ENCODE measurements at places on chromosomes 5 and 9.

DNA sequence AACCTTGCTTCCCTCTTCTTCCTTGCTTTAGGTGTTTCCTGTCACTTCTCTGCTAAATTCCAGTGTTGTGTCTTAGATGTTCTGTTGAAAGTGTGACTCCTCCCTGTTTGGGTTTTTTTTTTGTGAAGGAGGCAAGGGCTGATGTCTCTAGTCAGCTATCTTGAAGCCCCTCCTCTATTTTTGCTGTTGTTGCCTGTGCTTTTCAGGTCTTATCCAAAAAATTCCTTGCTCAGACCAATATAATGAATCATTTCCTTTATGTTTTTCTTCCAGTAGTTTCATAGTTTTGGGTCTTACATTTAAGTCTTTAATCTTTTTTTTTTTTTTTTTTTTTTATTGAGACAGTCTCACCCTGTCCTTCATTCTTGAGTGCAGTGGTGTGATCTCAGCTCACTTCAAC is 22.3 kb downstream of the RIC1 start:
- H3K27me3 ChIP-seq: no peaks in the 10 kb centered on the region
- H3K36me3 ChIP-seq: no peaks in the 10 kb centered on the region
- H3K4me3 ChIP-seq: no peak overlapping the region

GRCh38 chr5:131622633-131623032 is 12.4 kb downstream of the RAPGEF6 start:
- DNase-seq: no peak
- H3K36me3 ChIP-seq: no peaks in the 10 kb centered on the region
- no peaks in the 10 kb centered on the region for H3K27me3 ChIP-seq
- H3K27ac ChIP-seq: no peak overlapping the region

DNA sequence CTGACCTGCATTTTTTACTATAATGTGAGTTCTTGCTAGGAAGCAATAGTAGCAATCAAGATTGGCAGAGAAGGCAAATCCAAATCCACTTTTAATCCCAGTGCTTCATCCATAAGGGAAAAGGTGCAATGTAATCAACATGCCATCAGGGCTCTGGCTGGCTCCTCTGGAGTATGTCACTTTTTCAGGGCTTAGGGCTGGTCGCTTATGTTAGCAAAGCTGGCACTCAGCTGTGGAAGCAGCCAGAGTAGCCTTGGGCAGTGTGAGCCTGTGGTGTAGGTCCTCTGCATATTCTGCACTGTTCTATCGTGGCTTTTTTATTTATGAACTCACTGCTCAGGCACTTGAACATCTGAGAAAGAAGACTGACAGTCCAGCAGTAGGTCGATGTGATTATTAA is 16.1 kb downstream of the ACTBL2 start:
- no peak overlapping the region for H3K27ac ChIP-seq
- H3K36me3 ChIP-seq: no peaks in the 10 kb centered on the region
- H3K4me1 ChIP-seq: peaks cover 13% of the 10 kb centered on the region
- DNase-seq: no peak
- H3K27me3 ChIP-seq: no peaks in the 10 kb centered on the region

- no peak overlapping the region for H3K27ac ChIP-seq
- H3K4me1 ChIP-seq: peaks cover 5% of the 10 kb centered on the region
- H3K27me3 ChIP-seq: no peaks in the 10 kb centered on the region
- H3K36me3 ChIP-seq: peaks cover 26% of the 10 kb centered on the region
- DNase-seq: no peak
These were observed 2.9 kb downstream of the CCDC107 start for GRCh38 chr9:35660966-35661415.

GRCh38 chr9:116958881-116959280 is 271.8 kb downstream of the TRIM32 start:
- H3K27me3 ChIP-seq: no peaks in the 10 kb centered on the region
- no peak overlapping the region for H3K27ac ChIP-seq
- no peaks in the 10 kb centered on the region for H3K36me3 ChIP-seq
- no peak overlapping the region for H3K4me3 ChIP-seq
- no peaks in the 10 kb centered on the region for H3K4me1 ChIP-seq
- no peak for DNase-seq

GRCh38 chr5:53206562-53206961 is 97.0 kb upstream of the MOCS2 start:
- no peaks in the 10 kb centered on the region for H3K27me3 ChIP-seq
- H3K36me3 ChIP-seq: no peaks in the 10 kb centered on the region
- H3K4me1 ChIP-seq: no peaks in the 10 kb centered on the region
- DNase-seq: no peak

DNA sequence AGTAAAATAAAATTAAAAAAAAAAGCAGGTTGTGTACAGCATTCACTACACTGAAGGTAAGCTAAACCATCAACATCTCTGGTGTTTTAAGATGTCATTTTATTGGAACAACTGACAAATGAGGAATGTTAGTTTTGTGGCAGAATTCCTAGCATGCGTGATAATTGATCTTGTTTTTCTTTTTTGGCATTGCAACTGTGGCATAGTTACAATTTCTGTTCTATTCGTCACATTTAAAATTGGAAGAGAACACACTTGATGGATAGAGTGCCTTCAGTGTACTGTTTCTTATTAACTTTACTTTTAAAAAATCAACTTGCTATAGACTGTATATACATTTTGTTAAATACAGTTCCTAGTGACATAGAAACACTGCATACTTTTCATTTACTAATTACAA is 43.6 kb upstream of the TNFSF15 start:
- H3K4me3 ChIP-seq: no peak overlapping the region
- no peak for DNase-seq
- H3K4me1 ChIP-seq: no peaks in the 10 kb centered on the region
- H3K27me3 ChIP-seq: no peaks in the 10 kb centered on the region
- no peak overlapping the region for H3K27ac ChIP-seq
- no peaks in the 10 kb centered on the region for H3K36me3 ChIP-seq

- no peak overlapping the region for H3K27ac ChIP-seq
- no peak for DNase-seq
- no peaks in the 10 kb centered on the region for H3K36me3 ChIP-seq
- no peak overlapping the region for H3K4me3 ChIP-seq
These were observed 493.3 kb downstream of the PRELID2 start for GRCh38 chr5:145341842-145342241.

GRCh38 chr9:133917375-133917774 is 74.7 kb downstream of the VAV2 start:
- H3K36me3 ChIP-seq: no peaks in the 10 kb centered on the region
- H3K4me3 ChIP-seq: no peak overlapping the region
- DNase-seq: no peak
- no peaks in the 10 kb centered on the region for H3K27me3 ChIP-seq
- H3K27ac ChIP-seq: no peak overlapping the region
- H3K4me1 ChIP-seq: no peaks in the 10 kb centered on the region

- H3K36me3 ChIP-seq: no peaks in the 10 kb centered on the region
- no peaks in the 10 kb centered on the region for H3K4me1 ChIP-seq
- no peak overlapping the region for H3K4me3 ChIP-seq
- H3K27me3 ChIP-seq: no peaks in the 10 kb centered on the region
- no peak for DNase-seq
These were observed 28.2 kb downstream of the SARDH start for GRCh38 chr9:133709691-133710571.

GRCh38 chr9:116504893-116505480 is 182.1 kb upstream of the TRIM32 start:
- no peak for DNase-seq
- H3K4me3 ChIP-seq: no peak overlapping the region
- no peaks in the 10 kb centered on the region for H3K36me3 ChIP-seq
- H3K27ac ChIP-seq: no peak overlapping the region
- H3K4me1 ChIP-seq: peaks cover 3% of the 10 kb centered on the region
- peaks cover 12% of the 10 kb centered on the region for H3K27me3 ChIP-seq

- H3K4me3 ChIP-seq: peak overlapping the region; percentile 80
- peaks cover 2% of the 10 kb centered on the region for H3K4me1 ChIP-seq
- H3K27me3 ChIP-seq: peaks cover 46% of the 10 kb centered on the region
- H3K36me3 ChIP-seq: no peaks in the 10 kb centered on the region
These were observed 705 bp downstream of the SEPTIN8 start for GRCh38 chr5:132776131-132776937.

DNA sequence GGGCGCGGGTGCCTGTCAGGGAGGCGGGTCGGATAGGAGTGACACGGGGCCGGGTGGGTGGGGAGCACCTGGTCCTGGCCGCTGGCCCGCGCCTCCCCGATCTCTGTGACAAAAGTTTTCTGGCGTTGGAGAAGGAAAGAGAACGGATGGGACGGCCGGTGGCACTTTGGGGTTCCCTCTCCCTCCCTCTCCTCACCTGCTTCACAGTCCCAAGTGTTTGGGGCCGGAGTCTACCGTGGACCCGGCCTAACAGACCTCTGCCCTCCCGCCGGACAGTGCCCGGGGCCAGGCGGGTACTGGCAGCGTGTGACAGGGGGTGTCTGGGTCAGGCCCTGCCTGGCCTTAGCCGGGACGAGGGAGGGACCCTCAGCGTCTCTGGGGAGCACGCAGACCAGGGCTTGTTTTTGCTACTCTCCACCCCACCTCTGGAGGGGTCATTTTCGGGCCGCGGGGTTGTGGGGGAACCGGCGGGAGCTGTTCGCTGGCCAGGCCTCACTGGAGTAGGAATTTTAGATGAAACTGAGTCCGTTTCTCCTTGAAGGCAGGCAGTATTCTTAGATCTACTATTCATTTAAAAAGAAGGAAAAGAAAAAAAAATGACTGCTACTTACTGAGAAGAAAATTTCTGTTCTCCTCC is 1.7 kb downstream of the PRDM6 start:
- no peak overlapping the region for H3K4me3 ChIP-seq
- no peak overlapping the region for H3K27ac ChIP-seq
- H3K27me3 ChIP-seq: peaks cover 99% of the 10 kb centered on the region
- no peaks in the 10 kb centered on the region for H3K36me3 ChIP-seq
- peaks cover 21% of the 10 kb centered on the region for H3K4me1 ChIP-seq
- DNase-seq: peak; percentile 82

- no peak for DNase-seq
- H3K36me3 ChIP-seq: no peaks in the 10 kb centered on the region
- H3K27ac ChIP-seq: peak overlapping the region; percentile 80
These were observed 111.1 kb downstream of the VAV2 start for GRCh38 chr9:133880851-133881661.

GRCh38 chr5:127649018-127649439 is at the start of gene CTXN3:
Gene CTXN3, plus strand, starts transcription at chr5:127649082. Its CDS starts 8,440 bp downstream, at chr5:127657522.
- H3K36me3 ChIP-seq: no peaks in the 10 kb centered on the region
- no peaks in the 10 kb centered on the region for H3K27me3 ChIP-seq
- no peak within 1 kb of the TSS for H3K4me3 ChIP-seq
- H3K4me1 ChIP-seq: peaks cover 11% of the 10 kb centered on the region
- no peak within 1 kb of the TSS for H3K27ac ChIP-seq
- no peak for DNase-seq

DNA sequence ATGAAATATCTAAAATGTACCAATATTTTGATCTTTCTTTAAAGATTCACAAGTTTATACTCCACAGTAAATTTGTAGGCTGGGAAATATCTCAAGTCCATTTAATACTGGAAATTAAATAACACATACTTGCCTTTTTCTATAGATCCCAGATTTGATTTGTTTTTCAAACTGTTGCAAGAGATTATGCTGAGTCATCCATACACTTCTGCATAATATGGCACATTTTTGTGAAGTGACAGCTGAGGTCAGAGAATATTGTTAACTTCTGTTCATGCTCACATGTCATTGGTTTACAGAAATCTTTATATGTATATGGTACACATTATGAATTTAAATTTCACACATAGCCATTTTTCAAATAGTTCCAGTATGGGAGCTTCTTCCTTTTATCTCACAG is 1066.3 kb upstream of the NUDT12 start:
- no peaks in the 10 kb centered on the region for H3K27me3 ChIP-seq
- no peaks in the 10 kb centered on the region for H3K4me1 ChIP-seq
- H3K4me3 ChIP-seq: no peak overlapping the region

- H3K27ac ChIP-seq: no peak overlapping the region
- H3K4me3 ChIP-seq: no peak overlapping the region
- H3K36me3 ChIP-seq: no peaks in the 10 kb centered on the region
- no peaks in the 10 kb centered on the region for H3K27me3 ChIP-seq
- no peak for DNase-seq
These were observed 106.0 kb downstream of the SMARCA2 start for GRCh38 chr9:2120926-2121689.

All from endodermal cell (in vitro differentiated cells).